DND-41 (cell line): ENCODE measurements at places on chromosomes 5 and 9.

DNA sequence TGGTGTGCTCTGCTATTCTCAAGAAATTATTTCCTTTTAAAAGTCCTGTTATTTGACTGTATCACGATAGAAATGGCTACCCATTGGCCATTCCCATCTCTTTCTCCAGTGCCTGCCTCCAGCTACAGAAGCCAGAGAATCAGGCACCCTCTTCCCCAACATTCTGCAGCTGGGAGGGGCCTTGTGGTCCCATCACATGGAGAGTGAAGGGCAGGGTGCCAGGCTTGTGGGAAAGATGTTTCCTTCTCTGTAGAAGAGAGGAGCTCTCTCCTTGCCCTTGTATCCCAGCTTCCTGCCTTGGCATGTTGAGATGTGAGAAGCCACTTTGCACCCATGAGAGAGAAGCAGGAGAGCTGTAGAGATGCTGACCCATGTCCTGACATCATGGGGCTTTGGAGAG lies 465.0 kb downstream of the MTRR start:
- no peaks in the 10 kb centered on the region for H3K27me3 ChIP-seq
- DNase-seq, result no peak
- no peak overlapping the region for H3K4me3 ChIP-seq
- H3K27ac ChIP-seq, result no peak overlapping the region

DNA sequence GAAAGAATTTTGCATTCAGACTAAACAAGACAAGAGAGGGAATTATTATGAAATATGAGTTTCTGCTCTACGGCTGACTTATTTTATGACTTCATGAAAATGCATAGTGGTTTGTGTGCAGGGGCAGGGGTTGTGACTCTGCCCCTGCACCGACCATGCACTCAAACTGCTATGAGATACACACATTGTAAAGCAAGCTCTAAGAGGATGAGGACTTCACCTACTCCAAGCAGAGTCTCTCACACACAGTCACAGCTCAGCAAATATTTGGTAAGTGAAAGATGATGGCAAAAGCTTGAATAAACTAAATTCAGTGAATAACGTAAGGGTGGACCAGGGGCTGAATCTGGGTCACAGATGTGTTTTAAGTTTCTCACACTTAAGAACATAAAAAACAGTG lies 542.9 kb downstream of the PRELID2 start:
- no peak overlapping the region for H3K27ac ChIP-seq
- no peak overlapping the region for H3K4me3 ChIP-seq
- DNase-seq, result no peak
- no peaks in the 10 kb centered on the region for H3K27me3 ChIP-seq
- H3K36me3 ChIP-seq, result no peaks in the 10 kb centered on the region

DNA sequence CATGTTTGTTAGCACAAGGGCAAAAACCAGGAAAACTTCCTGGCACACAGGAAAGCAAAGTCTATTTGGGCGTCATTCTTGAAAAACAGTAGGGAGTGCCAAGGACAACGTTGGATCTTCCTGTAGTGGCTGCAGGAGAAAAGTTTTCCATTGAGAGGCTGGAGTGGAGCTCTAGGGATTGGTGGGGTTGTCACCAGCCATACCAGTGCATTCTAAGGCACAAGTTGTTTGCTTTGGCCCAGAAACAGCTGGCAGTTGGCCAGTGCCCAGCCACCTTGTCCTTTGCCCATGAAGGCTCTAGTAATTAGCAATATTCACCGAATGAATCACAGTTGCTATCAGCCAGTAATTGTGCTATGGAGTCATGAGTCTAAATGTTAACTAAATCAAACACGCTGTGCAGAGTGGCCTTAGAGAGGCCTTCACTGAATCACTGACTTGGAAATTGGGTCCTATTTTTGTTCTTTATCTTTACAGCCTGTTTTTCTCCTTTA lies 26.4 kb downstream of the TNFSF15 start:
- no peak overlapping the region for H3K27ac ChIP-seq
- H3K36me3 ChIP-seq, result no peaks in the 10 kb centered on the region
- no peak for DNase-seq
- H3K4me3 ChIP-seq, result no peak overlapping the region
- no peaks in the 10 kb centered on the region for H3K27me3 ChIP-seq
- H3K4me1 ChIP-seq, result peaks cover 9% of the 10 kb centered on the region; the same call in 1 of the 2 replicates

- H3K27me3 ChIP-seq, result no peaks in the 10 kb centered on the region
- peaks cover 10% of the 10 kb centered on the region for H3K36me3 ChIP-seq
- no peak overlapping the region for H3K4me3 ChIP-seq
- no peak overlapping the region for H3K27ac ChIP-seq
- peaks cover 26% of the 10 kb centered on the region for H3K4me1 ChIP-seq
- no peak for DNase-seq
Measured at GRCh38 chr5:178236126-178236525, 3.5 kb upstream of the PHYKPL start.
